ENCODE measurements at places on chromosomes 6 and 20.

- DNase-seq: no peak
Observed at GRCh38 chr20:34824452-34824805, 1.0 kb downstream of the NCOA6 start.

DNA sequence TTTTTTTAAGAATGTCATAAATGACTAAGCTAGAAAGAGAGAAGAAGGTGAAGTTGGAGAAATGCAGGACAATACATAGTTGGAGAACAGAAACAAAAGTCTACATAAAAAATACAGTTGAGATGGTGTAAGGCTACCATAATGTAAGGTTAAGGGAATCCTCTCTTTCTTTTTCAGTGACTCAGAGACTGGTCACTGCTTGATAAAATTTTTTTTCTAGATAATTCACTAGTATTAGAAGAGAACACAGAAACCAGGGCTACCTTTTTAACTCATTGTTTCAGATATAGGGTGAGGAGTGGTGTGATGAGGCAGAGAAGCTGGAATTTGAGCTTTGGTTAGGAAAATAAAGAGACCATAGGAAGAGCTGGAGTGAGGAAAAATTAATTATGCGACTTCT, 18.2 kb upstream of the EDN1 start:
- DNase-seq: no peak

DNA sequence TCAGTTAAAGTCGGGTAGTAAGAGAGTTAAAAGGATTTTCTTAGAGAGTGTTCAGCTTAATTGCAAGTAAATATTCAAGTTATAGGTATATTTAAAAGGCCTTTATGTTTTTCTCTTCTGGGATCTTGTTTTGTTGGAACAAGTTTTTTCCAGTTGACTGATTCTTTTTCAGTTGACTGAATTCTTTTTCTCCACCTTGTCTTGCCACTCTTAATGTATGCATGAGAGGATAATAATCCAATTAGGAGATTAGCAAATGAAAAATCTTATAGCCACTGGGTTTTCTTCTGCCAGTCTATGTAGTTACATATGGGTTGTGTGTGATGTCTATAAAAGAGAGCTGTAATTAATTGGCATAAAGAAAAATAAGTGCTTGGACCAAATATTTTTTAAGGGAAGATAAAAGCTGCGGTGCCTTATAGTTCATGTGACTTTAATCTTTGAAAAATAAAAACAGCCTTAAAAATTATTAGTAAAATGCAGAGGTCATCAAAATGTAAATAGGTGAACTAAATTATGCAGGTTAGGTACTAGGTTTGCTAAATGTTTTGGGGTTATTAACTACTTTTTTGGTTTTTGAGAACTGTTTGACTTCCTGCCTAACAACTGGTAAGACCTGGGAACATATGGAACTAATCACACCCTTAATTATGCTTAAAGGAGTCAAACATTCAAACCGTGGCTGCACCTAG, 367.2 kb downstream of the HTR1B start:
- no peak for DNase-seq

DNA sequence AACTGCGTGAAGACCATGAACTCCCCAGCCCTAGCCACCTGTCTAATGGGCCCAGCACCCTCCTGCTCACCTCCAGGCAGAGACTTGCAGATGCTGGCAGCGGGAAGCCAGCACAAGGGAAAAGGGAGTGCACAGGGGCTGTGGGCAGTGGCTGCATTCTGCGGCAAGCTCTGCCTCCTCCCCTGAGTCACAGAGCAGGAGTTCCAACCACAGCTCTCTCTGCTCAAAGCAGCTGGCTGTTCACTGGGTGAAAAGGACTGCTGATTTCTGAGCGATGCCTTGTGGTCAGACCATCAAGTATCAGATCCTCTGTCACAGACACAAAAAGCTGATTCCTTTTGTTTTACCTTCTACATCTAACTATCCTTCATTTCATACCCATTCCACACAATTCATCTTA, 10.5 kb downstream of the NKX2-2 start:
- DNase-seq: no peak

- DNase-seq: no peak
Observed at GRCh38 chr6:68593558-68593957, 41.5 kb upstream of the ADGRB3 start.

Data from C1 segment of cervical spinal cord (tissue), 14 donors.